T-helper 1 cell (primary cell): ENCODE measurements at places on chromosomes 6 and 20.

GRCh38 chr6:83369692-83370091 lies 61.2 kb downstream of the ME1 start:
- no peak for DNase-seq

GRCh38 chr6:150418827-150419594 lies 50.2 kb downstream of the IYD start:
- no peak for DNase-seq

- no peak for DNase-seq
Observed at GRCh38 chr6:113292646-113293422, 564.3 kb upstream of the MARCKS start.

DNA sequence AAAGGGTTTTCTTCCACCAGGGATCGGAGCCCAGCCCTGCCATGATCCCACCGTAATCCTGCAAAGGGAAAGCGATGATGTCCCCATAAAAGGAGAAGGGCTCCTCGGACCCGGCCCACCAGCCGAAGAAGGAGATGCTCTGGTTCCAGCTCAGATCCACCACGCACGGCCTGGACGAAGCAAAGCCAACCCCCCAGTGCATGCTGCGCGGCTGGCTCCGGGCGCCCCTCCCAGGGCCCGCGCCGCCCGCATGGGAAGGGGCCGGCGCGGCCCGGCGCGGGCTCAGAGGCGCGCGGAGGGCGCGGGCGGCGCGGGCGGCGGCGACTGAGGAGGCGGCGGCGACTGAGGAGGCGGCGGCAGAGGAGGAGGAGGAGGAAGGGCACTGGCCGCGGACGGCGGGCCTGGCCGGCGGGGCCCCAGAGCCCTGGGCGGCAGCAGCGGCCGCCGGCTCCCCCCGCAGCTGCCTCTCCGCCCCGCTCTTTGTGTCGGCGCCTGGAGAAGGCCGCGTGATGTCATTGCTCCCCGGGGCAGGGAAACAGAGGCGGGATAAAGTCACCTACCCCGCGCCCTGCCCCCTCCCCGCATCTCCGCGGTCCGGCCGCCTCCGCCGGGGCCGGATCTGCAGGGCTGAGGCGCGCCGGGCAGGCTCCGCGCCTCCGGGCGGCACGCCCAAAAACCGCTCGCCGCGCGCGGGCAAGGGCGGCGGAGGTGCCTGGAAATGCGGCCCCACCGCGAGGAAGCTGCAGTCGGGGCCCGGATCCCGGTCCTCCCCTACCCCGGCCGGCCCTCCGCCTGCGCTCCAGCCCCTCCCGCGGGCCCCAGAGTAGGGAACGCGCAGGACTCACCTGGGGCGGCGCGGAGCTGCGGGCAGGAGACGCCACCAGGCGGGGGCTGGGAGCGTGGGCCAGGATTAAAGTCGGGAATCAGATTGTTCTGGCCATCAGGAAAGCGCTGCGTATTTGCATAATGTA lies at the start of gene FAXC:
TSS of gene FAXC (minus strand) at position 504 of the 971 bp plus-strand sequence. CDS start at position 202, 302 bp downstream.
- peak; percentile 24 for DNase-seq

DNA sequence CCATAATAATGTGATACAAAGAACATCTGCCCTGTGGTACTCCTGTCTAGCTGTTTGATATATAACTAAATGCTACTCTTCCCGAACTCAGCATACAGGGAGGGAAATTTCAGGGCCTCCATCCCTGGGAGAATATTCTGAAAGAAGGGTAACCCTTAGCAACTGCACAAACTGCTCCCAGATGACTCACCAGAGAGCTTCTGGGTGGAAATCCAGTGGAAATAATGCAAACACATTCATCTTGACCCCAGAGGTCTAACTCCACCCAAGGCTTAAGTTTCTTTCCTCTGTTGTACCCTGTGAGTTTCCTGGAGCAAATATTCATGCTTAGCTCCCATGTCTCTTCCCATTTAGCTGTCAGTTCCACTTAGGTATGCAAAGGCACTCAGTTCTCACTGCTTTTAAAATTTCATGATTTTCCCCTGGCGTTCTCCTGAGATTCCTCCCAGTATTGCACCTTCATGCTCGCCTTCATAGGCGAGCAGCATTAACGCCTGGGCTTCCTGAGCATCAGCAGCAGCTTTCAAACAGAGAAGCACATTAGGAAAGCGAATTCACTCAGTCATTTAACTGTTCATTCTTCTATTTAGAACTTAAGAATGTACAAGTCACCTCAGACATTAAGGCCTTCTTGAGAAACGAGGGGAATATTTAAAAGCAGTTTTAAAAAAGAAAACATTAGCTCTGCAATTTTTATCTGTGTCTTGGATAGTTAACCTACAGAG lies 43.8 kb upstream of the LAMA4 start:
- no peak for DNase-seq

DNA sequence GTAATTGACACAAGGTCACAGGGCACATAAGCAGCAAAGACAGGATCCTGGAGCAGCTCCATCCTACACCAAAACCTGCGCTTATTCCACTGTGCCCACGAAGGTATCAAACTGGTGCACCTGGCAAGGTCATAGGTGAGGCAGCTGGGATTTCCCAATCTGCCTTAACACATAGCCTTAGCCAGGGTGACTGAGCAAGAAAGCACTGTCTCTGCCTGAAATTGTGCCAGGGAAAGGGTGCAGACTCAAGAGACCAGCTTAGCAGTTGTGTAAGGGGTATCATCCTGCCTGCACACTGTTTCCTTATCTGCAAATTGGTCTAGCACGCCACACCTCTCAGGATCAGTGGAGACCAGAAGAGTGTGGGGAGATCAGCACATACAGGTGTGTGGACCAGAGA lies 82.8 kb downstream of the MAFB start:
- DNase-seq = no peak

- no peak for DNase-seq
Observed at GRCh38 chr6:79215213-79215824, 19.2 kb downstream of the HMGN3 start.

GRCh38 chr6:158758941-158759479 lies 60.2 kb downstream of the EZR start:
- no peak for DNase-seq

DNA sequence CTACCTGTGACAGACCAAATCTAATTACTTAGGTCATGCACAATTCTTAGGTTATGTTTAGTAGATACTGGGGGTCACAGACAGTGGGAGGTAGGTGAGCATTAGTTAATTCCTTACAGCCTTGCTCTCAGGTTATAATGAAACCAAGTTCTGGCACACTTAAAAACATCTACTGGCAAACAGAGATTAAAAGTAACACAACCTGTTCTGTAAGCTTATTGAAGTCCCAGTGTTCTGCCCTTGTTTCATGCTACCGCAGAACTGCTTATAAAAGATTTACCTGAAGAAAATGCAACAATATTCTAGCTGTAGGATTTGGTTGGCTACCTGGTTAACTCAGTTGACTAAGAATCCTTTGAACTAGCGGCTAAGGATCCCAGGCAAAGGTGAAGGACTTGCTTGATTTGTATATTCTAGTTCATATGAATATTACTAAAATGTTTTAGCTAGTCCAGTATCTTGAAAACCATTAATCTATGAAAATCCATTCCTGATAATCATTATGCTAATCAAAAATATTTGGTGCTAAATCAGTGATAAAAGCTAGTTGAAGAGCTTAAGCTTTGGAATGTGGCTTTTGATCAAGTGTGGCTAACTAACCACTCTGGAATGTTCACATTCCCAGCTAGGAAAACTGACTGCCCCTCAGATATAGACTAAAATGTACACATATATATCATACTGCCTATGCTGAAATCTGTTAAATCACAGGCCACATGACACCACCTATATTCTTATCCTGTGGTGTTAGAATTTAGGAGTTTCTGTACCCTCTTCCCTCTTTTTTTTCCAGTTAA lies 7.2 kb downstream of the PEX3 start:
- DNase-seq = no peak

DNA sequence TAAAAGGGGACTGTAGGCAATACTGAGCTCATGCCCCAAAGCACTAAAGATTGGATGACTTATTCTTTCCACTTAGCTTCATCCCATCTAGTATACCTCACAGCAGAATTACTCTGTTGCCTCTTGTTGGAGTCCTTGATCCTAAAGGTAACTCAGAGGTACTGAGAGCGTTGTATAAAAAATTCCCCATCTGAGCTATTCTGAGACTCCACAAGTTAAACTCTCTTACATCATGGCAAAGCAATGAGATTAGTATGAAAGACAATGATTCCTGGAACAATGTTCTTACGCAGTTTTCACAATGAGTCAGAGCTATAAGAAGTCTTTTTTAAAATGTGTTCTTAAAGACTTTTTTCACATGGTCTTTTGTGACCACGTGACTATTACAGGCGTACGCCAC lies 370.1 kb downstream of the ADGRB3 start:
- DNase-seq = no peak

DNA sequence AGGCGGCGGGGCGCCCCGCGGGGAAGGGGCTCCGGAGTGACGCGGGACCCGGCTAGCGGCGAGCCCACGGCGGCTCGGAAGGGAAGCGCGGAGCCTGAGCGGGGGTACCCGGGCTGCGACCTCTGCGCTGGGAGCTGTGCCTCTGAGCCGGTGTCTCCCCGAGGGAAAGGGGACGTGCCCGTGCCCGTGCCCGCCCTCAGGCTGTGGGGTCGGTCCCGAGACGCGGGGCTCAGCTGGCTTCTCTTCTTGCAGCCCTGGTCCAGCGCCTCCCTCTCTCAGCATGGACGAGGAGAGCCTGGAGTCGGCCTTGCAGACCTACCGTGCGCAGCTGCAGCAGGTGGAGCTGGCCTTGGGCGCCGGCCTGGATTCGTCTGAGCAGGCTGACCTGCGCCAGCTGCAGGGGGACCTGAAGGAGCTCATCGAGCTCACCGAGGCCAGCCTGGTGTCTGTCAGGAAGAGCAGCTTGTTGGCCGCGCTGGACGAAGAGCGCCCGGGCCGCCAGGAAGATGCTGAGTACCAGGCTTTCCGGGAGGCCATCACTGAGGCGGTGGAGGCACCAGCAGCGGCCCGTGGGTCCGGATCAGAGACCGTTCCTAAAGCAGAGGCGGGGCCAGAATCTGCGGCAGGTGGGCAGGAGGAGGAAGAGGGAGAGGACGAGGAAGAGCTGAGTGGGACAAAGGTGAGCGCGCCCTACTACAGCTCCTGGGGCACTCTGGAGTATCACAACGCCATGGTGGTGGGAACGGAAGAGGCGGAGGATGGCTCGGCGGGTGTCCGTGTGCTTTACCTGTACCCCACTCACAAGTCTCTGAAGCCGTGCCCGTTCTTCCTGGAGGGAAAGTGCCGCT lies 686 bp downstream of the ZGPAT start:
- DNase-seq = no peak

GRCh38 chr6:80133020-80133419 lies 26.5 kb downstream of the BCKDHB start:
- DNase-seq = peak; percentile 11

- no peak for DNase-seq
Observed at GRCh38 chr6:118667988-118668387, 16.6 kb upstream of the CEP85L start.

GRCh38 chr6:168364793-168365421 lies 45.3 kb upstream of the DACT2 start:
- DNase-seq = no peak

DNA sequence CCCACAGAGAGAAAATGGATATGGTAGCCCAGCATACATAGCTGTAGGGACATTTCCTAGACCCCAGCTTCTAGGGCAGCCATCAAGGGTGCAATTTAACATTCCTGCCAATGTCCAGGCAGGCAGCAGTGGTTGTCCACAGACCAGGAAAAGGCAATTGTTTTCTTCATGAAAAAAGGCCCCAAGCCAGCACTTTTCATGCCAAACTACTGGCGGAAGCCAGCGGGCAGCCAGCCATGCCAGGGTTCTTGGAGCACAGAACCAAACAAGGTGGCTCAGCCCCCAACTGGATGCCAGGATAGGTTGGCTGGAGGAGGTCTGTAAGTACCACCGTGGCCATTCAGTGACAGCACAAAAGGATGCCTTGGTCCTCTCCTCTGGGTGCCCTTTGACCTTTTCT lies 94.6 kb downstream of the BANF2 start:
- DNase-seq = no peak

DNA sequence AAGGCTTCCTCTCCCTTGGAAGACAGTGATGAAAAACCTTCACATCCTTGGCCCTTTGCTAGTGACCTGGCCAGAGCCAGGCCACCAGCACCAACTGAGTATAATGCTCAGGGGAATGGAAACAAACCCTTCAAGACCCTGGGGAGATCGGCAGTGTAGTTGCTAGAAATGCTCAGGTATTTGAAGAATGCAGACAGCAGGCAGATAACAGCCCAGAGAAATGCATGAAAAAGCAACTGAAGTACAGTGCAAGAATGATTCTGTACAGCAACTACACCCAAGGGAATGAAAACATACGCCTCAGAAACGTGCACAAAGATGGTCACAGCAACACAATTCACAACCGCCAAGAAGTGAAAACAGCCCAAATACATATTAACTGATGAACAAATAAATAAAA lies 41.1 kb downstream of the PPP1R3G start:
- DNase-seq = no peak

GRCh38 chr6:134544737-134545136 lies 226.8 kb upstream of the SGK1 start:
- no peak for DNase-seq

- no peak for DNase-seq
Observed at GRCh38 chr6:87917886-87918285, 129.8 kb upstream of the SPACA1 start.

DNA sequence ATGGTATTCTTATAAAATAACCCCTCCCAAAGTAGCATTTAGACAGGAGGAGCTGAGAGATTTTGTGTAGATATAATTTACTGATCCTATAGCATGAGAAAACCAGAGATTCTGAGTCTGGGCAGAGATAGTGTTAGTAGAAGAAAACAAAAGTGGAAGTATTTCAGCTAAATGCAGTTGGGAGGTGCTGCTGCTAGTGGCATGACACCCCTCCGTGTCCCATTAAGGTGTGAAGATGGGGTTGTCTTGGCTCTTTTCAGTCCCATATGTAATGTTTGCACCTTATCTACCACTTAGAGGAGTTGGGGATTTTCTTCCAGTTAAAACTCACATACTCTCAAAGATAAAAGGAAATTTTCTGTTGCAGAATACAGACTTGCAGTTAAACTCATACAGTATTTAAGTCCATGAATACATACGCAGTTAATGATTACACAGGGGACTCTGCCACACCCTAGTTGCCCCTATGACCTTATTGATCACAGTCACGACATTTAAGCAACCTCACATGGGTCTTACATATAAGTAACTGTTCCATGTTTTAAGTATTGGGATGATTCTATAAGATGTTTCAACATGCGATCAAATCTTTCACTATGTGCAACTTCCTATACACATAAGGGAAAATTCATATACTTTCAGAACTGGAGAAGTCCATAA lies 11.5 kb downstream of the TAAR2 start:
- DNase-seq = no peak

DNA sequence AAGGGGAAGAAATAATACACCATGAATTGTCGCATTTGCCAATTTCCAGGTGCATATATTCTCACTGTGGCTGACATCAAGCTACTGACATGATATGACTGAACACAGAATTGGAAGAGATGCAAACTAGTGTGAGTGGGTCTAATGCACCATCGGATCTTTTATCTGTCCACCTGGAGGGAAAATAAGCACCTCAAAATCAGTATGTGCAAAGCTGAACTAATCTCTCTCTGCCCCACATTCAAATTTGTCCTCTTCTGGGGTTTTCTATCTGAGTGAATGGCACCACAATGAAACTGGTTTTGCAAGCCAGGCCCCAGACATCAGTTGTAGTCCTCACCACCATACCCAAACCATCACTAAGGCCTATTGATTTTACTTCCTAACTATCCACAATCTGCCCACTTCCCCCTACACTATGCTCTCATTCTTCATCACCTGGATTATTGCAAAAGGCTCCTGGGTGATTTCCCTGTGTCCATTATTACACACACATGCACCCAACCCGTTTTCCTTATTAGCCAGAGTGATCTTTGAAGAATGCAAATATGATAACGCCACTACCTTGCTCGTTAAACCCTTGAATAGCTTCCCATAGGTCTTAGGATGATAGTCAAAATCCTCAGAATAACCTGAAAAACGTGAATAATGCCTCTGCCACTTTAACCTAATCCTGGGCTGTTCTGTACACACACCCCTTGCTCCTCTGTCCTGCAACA lies 159.0 kb upstream of the GMDS start:
- DNase-seq = no peak
